ENCODE measurements at places on chromosomes 6 and 20. TPM values are rescaled to one million over a fixed set of nuclear protein-coding genes. Genes with fewer than 3 reads are reported as not detected.

- H3K36me3 ChIP-seq = no peaks in the 10 kb centered on the region
- H3K27me3 ChIP-seq = no peaks in the 10 kb centered on the region
- no peak for DNase-seq
- peaks cover 15% of the 10 kb centered on the region for H3K4me1 ChIP-seq
- no peak overlapping the region for H3K4me3 ChIP-seq
- H3K27ac ChIP-seq = no peak overlapping the region
These were observed 89.2 kb downstream of the SASH1 start for GRCh38 chr6:148431840-148432239.

DNA sequence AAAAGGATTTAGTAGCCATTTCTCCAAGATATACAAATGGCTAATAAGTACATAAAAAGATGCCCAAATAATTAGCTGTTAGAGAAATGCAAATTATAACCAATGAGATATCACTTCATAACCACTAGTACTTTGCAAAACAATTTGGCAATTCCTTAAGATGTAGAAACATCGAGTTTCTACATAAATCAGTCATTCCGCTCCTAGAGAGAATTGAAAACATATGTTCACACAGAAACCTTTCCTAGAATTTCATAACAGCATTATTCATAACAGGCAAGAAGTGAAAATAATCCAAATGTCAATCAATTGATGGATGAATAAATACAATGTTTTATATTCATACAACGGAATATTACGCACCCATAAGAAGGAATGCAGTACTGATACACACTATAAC, 20.5 kb upstream of the NT5E start:
- H3K27me3 ChIP-seq = no peaks in the 10 kb centered on the region
- no peaks in the 10 kb centered on the region for H3K4me1 ChIP-seq
- no peaks in the 10 kb centered on the region for H3K36me3 ChIP-seq
- no peak overlapping the region for H3K27ac ChIP-seq
- no peak overlapping the region for H3K4me3 ChIP-seq
- no peak for DNase-seq

Gene OPN5
- 0.10 TPM for total RNA-seq

Gene GSS
- total RNA-seq = 49.4 TPM

Gene KHDC1
- 7.2 TPM for total RNA-seq
